Stimulated activated CD4-positive, alpha-beta T cell treated with anti-CD3 and anti-CD28 coated beads, Interleukin-2, amount 100 ng/mL, for 48 hours (primary cell): ENCODE measurements at places on chromosomes 2 and 18.

GRCh38 chr18:3753106-3753505 is 303.1 kb downstream of the TGIF1 start:
- DNase-seq, result no peak

DNA sequence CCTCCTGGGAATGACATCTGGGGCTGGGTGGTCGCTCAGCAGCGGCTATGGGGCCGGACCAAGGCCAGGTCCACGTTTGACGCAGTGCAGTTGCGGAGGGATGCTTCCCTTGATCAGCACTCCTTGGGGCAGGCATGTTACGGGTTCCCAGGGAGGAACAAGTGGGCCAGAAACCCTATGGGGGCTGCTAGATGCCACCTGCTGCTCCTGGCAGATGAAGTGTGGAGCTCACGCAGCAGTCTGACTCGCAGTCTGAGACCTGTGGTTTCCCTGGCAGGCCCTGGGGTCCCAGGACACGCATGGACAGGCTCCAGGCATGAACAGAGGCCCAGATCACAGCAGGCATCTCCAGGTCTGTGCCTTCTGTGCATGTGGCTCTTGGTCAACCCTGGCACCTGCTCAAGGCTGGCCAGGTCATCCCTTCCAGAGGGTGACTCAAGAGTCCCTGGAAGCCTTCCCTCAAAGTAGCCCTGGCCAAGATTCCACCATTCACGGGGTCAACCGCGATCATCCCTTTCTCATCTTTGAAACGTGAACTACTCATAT is 20.0 kb downstream of the KCNF1 start:
- no peak for DNase-seq

DNA sequence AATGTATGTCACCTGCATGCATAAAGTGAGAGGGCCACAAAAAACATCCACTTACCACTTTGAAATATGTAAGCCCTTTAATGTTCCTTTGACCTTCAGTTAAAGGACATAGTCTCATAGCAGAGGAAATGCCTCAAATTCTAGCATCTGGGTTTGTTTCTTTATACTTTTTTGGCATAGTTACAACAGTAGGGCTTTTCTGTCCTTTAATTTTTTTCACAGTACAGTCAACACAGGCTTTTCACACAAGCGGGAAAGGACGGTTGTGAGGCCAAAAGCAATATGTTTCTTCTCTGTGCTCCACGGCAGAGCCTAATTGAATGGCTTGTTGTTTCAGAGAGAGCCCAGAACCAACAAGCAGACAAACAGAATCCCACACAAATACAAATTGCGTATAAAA is 57.6 kb downstream of the CRIM1 start:
- DNase-seq, result no peak

- no peak for DNase-seq
These were observed 22.9 kb downstream of the ITGAV start for GRCh38 chr2:186612555-186613440.

DNA sequence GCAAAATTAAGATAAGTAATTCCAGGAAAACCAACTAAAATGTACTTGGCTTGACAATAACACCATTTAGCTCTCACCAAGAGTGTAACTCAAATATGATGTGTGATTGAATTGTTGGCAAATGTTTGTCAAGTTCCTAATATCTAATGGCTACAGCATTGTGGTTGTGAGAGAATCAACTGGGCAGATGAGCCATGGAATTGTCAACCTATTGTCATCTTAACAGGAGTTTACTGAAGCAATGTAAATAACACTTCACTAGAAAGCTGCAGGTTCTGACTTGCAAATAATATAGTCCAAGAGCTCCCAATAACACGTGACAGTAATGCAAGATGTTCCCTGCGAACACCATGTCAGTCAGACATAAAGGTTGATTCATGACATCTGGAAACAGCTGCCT is 495.2 kb upstream of the MEIS1 start:
- DNase-seq, result no peak

- no peak for DNase-seq
These were observed 135.7 kb downstream of the THADA start for GRCh38 chr2:43460174-43460546.

- DNase-seq, result no peak
These were observed 21.2 kb downstream of the RTP5 start for GRCh38 chr2:241890524-241891235.

GRCh38 chr2:190215620-190216019 is 104.0 kb downstream of the HIBCH start:
- no peak for DNase-seq
